ENCODE measurements at places on chromosomes 5 and 9.

DNA sequence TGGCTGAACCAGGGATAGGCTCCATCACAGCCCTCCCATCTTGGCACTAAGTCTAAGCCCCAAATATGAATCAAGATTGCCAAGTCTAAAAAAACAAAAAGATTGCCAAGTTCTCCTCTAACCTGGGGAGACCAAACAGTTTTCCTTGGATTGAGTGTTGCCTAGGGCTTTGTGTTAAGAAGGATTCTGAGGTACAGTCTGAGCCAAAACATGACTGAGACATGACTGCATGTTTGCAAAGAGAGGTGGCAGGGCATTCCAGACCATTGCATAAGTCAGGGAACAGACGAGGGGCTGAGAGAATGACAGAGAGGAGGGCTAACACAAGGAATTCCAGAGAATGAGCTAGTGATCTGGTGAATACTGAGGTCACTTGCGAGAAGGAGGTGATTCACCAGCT lies 11.4 kb downstream of the LAMC3 start:
- DNase-seq, result no peak

GRCh38 chr9:99419070-99419469 lies 197.0 kb downstream of the SEC61B start:
- no peak for DNase-seq

- no peak for DNase-seq
These were observed 44.0 kb upstream of the RNU6ATAC start for GRCh38 chr9:134208310-134208841.

GRCh38 chr5:95102080-95102479 lies 182.8 kb downstream of the MCTP1 start:
- no peak for DNase-seq

- DNase-seq, result no peak
These were observed 8.1 kb downstream of the CCDC187 start for GRCh38 chr9:136295542-136296433.

DNA sequence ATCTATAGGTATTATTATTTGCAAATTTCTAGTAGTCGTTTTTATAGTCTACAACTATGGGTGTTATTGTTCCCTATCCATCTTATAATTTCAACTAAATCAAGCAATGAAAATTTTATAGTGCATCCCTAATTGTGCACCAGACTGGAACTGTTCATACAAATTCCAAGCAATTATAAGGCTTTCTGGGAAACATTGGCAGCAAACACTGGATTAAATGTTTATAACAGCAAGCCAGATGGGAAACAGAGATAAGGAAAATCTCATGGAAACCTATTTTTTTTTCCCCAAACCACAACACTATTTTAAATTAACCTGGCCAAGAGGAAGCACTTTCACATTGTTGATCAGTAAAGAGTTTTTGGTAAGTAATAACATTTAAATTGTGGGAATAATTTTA lies 524.3 kb downstream of the RASEF start:
- no peak for DNase-seq

DNA sequence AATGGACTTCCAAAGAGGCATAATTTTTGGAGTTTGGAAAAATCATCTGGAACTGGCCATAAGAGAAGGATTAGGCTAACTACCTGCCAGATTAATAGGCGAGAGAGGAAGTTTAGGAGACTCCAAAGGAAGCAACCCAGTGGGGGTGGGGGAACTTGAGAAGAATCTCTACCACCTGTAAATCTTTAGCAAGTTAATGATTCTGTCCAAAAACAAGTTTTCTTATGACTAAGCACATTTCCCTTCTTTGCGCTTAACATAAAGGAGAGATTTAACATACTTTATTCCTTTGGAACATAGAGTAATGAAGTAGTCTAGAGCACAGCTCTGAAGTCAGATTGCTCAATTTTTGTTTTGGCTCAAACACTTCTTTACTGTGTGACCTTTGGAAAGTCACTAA lies 58.2 kb upstream of the PAPPA start:
- no peak for DNase-seq
